Psoas muscle (tissue), 8 donors: ENCODE measurements at places on chromosomes 13 and 19. TPM values are rescaled to one million over a fixed set of nuclear protein-coding genes. Genes with fewer than 3 reads are reported as not detected.
A peak's percentile ranks its signal among the peaks of the same experiment; 100 is the strongest.

Gene PNMA8B
- 0.18 TPM for polyA plus RNA-seq

Gene STOML3
- not detected for polyA plus RNA-seq

- H3K4me1 ChIP-seq = no peaks in the 10 kb centered on the region
- no peak overlapping the region for H3K4me3 ChIP-seq
- H3K27ac ChIP-seq = no peak overlapping the region
- DNase-seq = no peak
Measured at GRCh38 chr13:23956106-23956505, 58.8 kb upstream of the C1QTNF9B start.

- no peaks in the 10 kb centered on the region for H3K36me3 ChIP-seq
- H3K27me3 ChIP-seq = no peaks in the 10 kb centered on the region
- DNase-seq = no peak
- peak overlapping the region; percentile 97 for H3K27ac ChIP-seq
- H3K4me3 ChIP-seq = peak overlapping the region; percentile 92
Measured at GRCh38 chr19:29606420-29606747, 301 bp downstream of the POP4 start.

DNA sequence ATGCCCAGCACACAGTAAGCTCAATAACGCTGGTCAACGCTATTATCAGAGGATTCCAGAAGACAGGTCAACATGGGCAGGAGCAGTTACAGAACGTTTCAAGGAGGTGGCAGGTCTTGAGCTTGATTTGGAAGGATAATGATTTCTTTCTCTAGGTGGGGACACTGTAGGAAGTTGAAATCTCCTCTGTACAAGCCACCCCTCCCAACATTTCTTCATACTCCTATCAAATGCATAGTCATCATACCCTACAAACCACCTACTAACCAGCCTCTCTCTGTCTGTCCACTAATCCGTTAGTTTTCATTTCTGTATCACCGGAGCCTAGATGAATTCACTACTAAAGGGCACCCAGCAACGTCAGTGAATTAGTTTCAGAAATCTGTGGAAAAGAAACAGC is 1.3 kb downstream of the ATP7B start:
- H3K36me3 ChIP-seq = no peaks in the 10 kb centered on the region
- H3K4me3 ChIP-seq = peak overlapping the region; percentile 80
- H3K4me1 ChIP-seq = peaks cover 17% of the 10 kb centered on the region
- H3K27ac ChIP-seq = no peak overlapping the region

GRCh38 chr13:51601601-51602565 is 17.6 kb downstream of the WDFY2 start:
- H3K27me3 ChIP-seq = no peaks in the 10 kb centered on the region
- H3K27ac ChIP-seq = no peak overlapping the region
- H3K4me1 ChIP-seq = no peaks in the 10 kb centered on the region
- H3K4me3 ChIP-seq = no peak overlapping the region
- no peak for DNase-seq

GRCh38 chr13:94020833-94021232 is 458.6 kb downstream of the DCT start:
- H3K27ac ChIP-seq = no peak overlapping the region
- no peaks in the 10 kb centered on the region for H3K36me3 ChIP-seq
- H3K4me1 ChIP-seq = no peaks in the 10 kb centered on the region
- no peak for DNase-seq
- no peak overlapping the region for H3K4me3 ChIP-seq
- H3K27me3 ChIP-seq = no peaks in the 10 kb centered on the region

- H3K4me1 ChIP-seq = no peaks in the 10 kb centered on the region
- H3K36me3 ChIP-seq = no peaks in the 10 kb centered on the region
- no peaks in the 10 kb centered on the region for H3K27me3 ChIP-seq
Measured at GRCh38 chr13:63110466-63110865, 1694.8 kb upstream of the PCDH20 start.

GRCh38 chr19:56141417-56141993 is 418 bp downstream of the ZNF444 start:
- H3K27ac ChIP-seq = peak overlapping the region; percentile 86
- H3K4me3 ChIP-seq = peak overlapping the region; percentile 88
- no peaks in the 10 kb centered on the region for H3K27me3 ChIP-seq
- no peak for DNase-seq
- H3K4me1 ChIP-seq = peaks cover 13% of the 10 kb centered on the region
- no peaks in the 10 kb centered on the region for H3K36me3 ChIP-seq

GRCh38 chr13:59542303-59542702 is 621.4 kb downstream of the DIAPH3 start:
- no peaks in the 10 kb centered on the region for H3K4me1 ChIP-seq
- no peak for DNase-seq
- no peak overlapping the region for H3K4me3 ChIP-seq
- H3K27me3 ChIP-seq = no peaks in the 10 kb centered on the region
- no peak overlapping the region for H3K27ac ChIP-seq
- H3K36me3 ChIP-seq = no peaks in the 10 kb centered on the region

Gene ZNF829
- 1.3 TPM for polyA plus RNA-seq

DNA sequence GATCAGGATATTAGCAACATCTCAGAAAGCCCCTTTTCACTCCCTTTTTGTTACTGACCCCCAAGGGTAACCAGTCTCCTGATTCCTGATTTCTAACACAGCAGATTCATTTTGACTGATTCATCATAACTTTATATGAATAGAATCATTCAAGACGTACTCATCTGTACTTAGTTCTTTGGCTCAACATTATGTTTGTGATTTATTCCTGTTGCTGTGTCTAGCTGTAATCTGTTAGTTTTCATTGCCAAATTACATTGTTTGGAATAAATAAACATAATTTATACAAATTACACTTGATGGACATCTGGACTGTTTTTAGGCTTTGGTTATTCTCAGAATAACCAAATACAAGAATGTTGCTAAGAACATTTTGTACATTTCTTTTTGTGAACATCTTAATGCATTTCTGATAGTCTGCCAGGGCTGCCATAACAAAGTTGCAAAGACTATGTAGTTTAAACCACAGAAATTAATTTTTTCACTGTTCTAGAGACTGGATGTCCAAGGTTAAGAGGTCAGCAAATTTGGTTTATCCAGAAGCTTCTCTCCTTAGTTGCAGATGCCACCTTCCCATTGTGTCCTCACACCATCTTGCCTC is 62.8 kb upstream of the EDNRB start:
- no peak overlapping the region for H3K4me3 ChIP-seq
- no peaks in the 10 kb centered on the region for H3K27me3 ChIP-seq
- no peaks in the 10 kb centered on the region for H3K4me1 ChIP-seq
- no peaks in the 10 kb centered on the region for H3K36me3 ChIP-seq

DNA sequence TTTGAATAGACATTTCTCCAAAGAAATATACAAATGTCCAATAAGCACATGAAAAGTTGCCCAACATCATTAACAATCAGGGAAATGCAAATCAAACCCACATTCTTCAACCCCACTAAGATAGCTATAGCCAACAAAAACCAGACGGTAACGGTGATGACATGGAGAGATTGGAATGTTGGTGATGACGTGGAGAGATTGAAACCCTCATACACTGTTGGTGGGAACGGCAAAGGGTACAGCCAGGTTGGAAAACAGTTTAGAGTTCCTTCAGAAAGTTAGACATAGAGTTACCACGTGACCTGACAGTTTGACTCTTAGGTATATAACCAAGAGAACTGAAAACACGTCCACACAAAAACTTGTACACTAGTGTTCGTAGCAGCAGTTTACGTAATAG is 48.1 kb downstream of the TNFRSF19 start:
- no peaks in the 10 kb centered on the region for H3K36me3 ChIP-seq
- no peak overlapping the region for H3K4me3 ChIP-seq
- no peak for DNase-seq
- no peaks in the 10 kb centered on the region for H3K4me1 ChIP-seq

Gene MOB3A
- polyA plus RNA-seq = 13.5 TPM

DNA sequence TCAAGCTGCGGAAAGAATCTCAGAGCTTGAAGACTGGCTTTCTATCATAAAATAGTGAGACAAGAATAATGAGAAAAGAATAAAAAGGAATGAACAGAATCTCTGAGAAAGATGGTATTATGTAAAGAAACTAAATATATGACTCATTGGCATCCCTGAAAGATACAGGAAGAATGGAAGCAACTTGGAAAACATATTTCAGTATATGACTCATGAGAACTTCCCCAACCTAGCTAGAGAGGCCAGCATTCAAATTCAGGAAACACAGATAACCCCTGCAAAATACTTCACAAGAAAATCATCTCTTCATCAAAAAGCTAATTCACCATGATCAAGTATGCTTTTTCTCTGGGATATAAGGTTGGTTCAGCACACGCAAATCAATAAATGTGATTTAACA is 2318.0 kb downstream of the PCDH9 start:
- H3K36me3 ChIP-seq = no peaks in the 10 kb centered on the region
- no peaks in the 10 kb centered on the region for H3K4me1 ChIP-seq
- no peaks in the 10 kb centered on the region for H3K27me3 ChIP-seq
- no peak overlapping the region for H3K27ac ChIP-seq
- H3K4me3 ChIP-seq = no peak overlapping the region
- no peak for DNase-seq

- no peaks in the 10 kb centered on the region for H3K36me3 ChIP-seq
- H3K27me3 ChIP-seq = no peaks in the 10 kb centered on the region
Measured at GRCh38 chr19:13581576-13581975, 75.3 kb upstream of the CACNA1A start.

GRCh38 chr13:21435687-21436151 is 23.4 kb downstream of the ZDHHC20 start:
- H3K4me1 ChIP-seq = peaks cover 10% of the 10 kb centered on the region
- H3K27ac ChIP-seq = peak overlapping the region; percentile 53
- no peaks in the 10 kb centered on the region for H3K36me3 ChIP-seq
- peak overlapping the region; percentile 12 for H3K4me3 ChIP-seq
- H3K27me3 ChIP-seq = no peaks in the 10 kb centered on the region

Gene CEACAM8
- polyA plus RNA-seq = 0.03 TPM

Gene PRTN3
- polyA plus RNA-seq = not detected

DNA sequence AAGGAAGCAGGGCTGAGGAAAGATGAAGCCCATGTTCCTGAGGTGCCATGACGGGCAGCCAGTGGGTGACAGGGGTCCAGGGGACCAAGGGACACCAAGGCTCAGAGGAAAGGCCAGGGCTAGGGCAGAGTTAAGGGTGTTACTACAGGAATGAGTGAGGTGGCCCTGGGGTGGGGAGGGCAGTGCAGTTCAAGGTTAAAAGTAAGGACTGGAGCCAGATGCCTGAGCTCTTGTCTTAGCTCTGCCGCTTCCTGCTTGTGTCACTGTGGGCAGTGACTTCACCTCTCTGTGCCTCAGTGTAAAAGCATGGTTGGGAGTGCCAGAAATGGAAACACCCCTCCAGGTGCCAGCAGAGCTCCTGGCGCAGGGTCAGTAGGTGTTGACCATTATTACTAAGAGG is 4.9 kb upstream of the ETV2 start:
- H3K27me3 ChIP-seq = no peaks in the 10 kb centered on the region
- H3K4me3 ChIP-seq = no peak overlapping the region
- H3K36me3 ChIP-seq = no peaks in the 10 kb centered on the region
- H3K4me1 ChIP-seq = no peaks in the 10 kb centered on the region
- DNase-seq = no peak

Gene PRSS57
- not detected for polyA plus RNA-seq

GRCh38 chr19:9793071-9793591 is 24.6 kb upstream of the ZNF846 start:
- H3K4me3 ChIP-seq = peak overlapping the region; percentile 67
- H3K4me1 ChIP-seq = no peaks in the 10 kb centered on the region
- peaks cover 13% of the 10 kb centered on the region for H3K27me3 ChIP-seq
- no peaks in the 10 kb centered on the region for H3K36me3 ChIP-seq

Gene ACP7
- not detected for polyA plus RNA-seq

DNA sequence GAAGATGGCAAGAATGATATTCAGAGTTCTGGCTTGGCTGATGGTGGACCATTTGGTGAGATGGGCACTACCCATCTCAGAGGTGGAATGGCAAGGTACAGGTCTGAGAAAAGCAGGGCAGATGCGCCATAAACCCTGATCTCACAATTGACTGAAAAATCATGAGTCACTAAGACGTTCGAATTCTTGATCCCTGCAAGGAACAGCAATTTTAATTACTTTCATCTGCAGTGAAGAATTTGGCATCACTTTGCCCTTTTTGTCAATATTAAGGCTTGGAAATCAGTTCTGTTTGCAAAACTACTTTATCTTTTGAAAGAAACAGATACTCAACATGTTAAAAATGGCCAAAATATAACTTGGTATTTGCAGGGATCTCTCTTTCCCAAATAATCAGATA is 38.1 kb downstream of the HTR2A start:
- no peaks in the 10 kb centered on the region for H3K36me3 ChIP-seq
- no peak overlapping the region for H3K27ac ChIP-seq
- no peaks in the 10 kb centered on the region for H3K27me3 ChIP-seq

Gene SLAIN1
- polyA plus RNA-seq = 2.9 TPM

GRCh38 chr19:3868770-3869456 is at the start of gene ZFR2:
Gene ZFR2 (minus strand): TSS chr19:3869038. CDS start chr19:3869017, 21 bp downstream.
- H3K4me3 ChIP-seq = no peak within 1 kb of the TSS
- peaks cover 61% of the 10 kb centered on the region for H3K27me3 ChIP-seq
- H3K27ac ChIP-seq = no peak within 1 kb of the TSS
- no peaks in the 10 kb centered on the region for H3K36me3 ChIP-seq
- DNase-seq = no peak

- DNase-seq = no peak
- H3K27ac ChIP-seq = no peak overlapping the region
- no peaks in the 10 kb centered on the region for H3K27me3 ChIP-seq
- H3K36me3 ChIP-seq = no peaks in the 10 kb centered on the region
- no peak overlapping the region for H3K4me3 ChIP-seq
Measured at GRCh38 chr19:18708452-18709231, 25.2 kb downstream of the CRTC1 start.

DNA sequence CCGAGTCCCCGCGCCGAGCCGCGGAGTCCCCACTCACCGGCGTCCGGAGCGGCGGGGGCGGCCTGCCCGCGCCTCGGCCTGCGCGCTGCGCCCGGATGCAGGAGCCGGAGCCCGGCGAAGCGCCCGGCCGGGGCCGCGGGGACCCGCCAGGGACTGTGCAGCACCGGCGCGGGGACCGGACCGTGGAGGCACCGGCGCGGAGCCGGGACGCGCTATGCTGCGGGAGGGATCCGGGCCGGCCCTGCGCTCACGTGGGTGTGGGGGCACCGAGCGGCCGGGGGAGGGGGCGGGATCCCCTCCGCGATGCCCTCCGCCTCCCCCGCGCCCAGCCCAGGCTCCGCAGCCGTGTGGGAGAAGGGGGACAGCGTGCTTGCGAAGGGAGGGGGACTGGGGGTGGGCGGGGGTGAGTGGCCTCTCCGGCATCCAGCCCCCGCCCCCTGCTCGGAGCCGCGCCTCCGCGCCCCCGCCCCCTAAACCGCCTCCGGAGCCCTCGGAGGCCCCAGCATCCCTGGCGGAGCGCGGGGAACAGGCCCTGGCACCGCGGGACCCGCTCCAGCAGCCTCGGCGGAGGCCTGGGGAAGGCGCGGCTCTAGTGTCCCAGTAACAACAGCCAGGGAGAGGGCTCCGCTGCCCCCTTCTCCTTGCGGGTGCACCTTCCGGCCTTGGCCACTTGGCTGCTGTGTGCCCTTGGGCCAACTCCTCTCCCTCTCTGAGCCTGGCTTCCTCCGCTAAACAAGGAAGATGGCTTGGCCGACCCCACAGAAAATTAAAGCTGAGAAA is at the start of gene SLC1A6:
Gene SLC1A6 (minus strand): TSS at position 389 of the 780 bp plus-strand sequence. CDS start 6,954 bp downstream, outside the sequence.
- peaks cover 39% of the 10 kb centered on the region for H3K27me3 ChIP-seq
- H3K27ac ChIP-seq = no peak within 1 kb of the TSS
- no peak for DNase-seq
- no peaks in the 10 kb centered on the region for H3K36me3 ChIP-seq
- no peak within 1 kb of the TSS for H3K4me3 ChIP-seq
- H3K4me1 ChIP-seq = no peaks in the 10 kb centered on the region

- H3K27ac ChIP-seq = no peak overlapping the region
- no peaks in the 10 kb centered on the region for H3K27me3 ChIP-seq
- peaks cover 18% of the 10 kb centered on the region for H3K4me1 ChIP-seq
- DNase-seq = no peak
- no peaks in the 10 kb centered on the region for H3K36me3 ChIP-seq
Measured at GRCh38 chr19:33470686-33471085, 50.9 kb downstream of the PEPD start.
